ENCODE measurements at places on chromosomes 6 and 20.
A peak's percentile ranks its signal among the peaks of the same experiment; 100 is the strongest.

GRCh38 chr6:139538366-139538765 is 163.9 kb upstream of the CITED2 start:
- no peak for DNase-seq

DNA sequence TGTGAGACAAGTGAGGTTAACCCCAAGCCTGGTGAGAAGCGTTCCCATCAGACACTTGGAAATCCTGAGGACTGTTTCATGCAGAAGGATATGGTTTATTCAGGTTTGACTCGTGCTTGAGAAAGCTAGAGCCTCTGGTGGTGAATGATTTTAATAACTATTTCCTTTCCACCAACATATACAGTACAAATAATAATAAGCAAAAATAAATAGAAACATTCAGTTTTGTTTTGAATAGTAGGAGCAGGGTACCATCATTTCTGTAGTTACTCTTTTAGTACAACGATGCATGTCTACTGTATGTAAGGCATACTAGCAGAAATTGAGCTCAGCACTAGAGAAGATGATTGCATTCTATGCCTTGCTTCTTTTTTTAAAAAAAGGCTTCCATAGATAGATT is 33.5 kb downstream of the PLG start:
- no peak for DNase-seq

GRCh38 chr6:157912326-157912725 is 69.3 kb upstream of the SYNJ2 start:
- DNase-seq, result no peak

GRCh38 chr20:64077094-64077493 is 2.2 kb downstream of the RGS19 start:
- peak; percentile 69 for DNase-seq

GRCh38 chr6:44096612-44097011 is 30.6 kb downstream of the MRPL14 start:
- DNase-seq, result peak; percentile 87

- peak; percentile 36 for DNase-seq
These were observed 4.5 kb upstream of the CD109 start for GRCh38 chr6:73691512-73691911.

Data from activated CD4-positive, alpha-beta T cell treated with anti-CD3 and anti-CD28 coated beads for 36 hours (primary cell).